Adrenal gland (tissue), 19 donors: ENCODE measurements at places on chromosomes 2 and 18.
A peak's percentile ranks its signal among the peaks of the same experiment; 100 is the strongest.

GRCh38 chr2:70440621-70441020, 113.0 kb downstream of the TGFA start:
- no peak for DNase-seq
- no peaks in the 10 kb centered on the region for H3K36me3 ChIP-seq
- no peaks in the 10 kb centered on the region for H3K4me1 ChIP-seq
- no peaks in the 10 kb centered on the region for H3K27me3 ChIP-seq

- no peak overlapping the region for H3K27ac ChIP-seq
- DNase-seq = no peak
- H3K36me3 ChIP-seq = no peaks in the 10 kb centered on the region
- H3K4me1 ChIP-seq = no peaks in the 10 kb centered on the region
- no peaks in the 10 kb centered on the region for H3K27me3 ChIP-seq
Measured at GRCh38 chr2:154243685-154244084, 372.0 kb downstream of the GALNT13 start.

DNA sequence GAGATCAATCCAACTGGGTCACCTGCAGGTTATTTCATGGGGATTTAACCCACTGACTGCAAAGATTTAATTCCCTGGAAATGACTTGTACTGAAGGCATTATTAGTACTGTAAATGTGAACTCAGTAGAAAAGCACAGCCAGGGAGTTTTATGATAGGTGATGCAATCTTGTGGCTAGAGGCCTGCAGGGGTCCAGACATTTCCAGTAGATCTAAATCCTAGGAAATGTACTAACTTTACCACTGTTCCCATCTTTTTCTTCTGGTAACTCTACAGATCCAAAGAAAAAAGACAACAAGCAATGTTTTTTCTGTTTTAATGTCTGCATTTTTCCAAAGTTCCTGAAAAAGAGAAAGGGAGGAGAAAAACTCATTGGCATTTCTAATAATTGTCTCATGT, 500.1 kb downstream of the ARHGAP15 start:
- no peak for DNase-seq
- no peak overlapping the region for H3K4me3 ChIP-seq
- no peak overlapping the region for H3K27ac ChIP-seq
- H3K27me3 ChIP-seq = no peaks in the 10 kb centered on the region

DNA sequence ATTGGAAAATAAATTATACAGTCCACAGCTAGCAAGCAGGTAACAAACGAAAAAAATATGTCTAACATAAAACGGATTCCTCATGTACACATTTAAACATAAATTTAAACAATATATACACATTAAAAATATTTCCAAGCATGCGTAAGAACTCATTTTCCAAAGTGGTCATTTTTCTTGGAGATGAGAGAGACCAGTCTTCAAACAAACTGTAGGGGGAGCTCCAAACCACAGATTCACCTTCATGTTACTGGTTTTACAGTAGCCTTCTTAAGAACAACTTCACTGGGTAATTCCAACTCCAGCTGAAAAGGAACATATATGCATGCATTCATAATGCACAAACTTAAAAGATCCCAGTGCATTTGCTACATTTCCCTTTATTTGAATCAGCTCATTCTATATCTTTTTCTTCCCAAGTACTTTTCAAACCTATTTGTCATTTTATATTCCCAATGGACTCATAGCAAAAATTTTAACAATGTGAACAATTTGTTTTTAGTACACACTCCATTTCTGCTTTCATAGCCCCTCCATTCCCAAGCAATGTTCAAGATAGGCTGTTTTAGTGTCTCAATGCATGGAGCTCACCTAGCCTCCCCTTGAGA, 4.7 kb upstream of the STAMBP start:
- peak; percentile 35 for DNase-seq
- peaks cover 5% of the 10 kb centered on the region for H3K4me1 ChIP-seq
- H3K4me3 ChIP-seq = no peak overlapping the region
- no peak overlapping the region for H3K27ac ChIP-seq
- no peaks in the 10 kb centered on the region for H3K27me3 ChIP-seq

GRCh38 chr2:189336276-189336975, 104.8 kb upstream of the WDR75 start:
- no peaks in the 10 kb centered on the region for H3K4me1 ChIP-seq
- no peaks in the 10 kb centered on the region for H3K27me3 ChIP-seq
- DNase-seq = no peak
- H3K27ac ChIP-seq = no peak overlapping the region
- H3K4me3 ChIP-seq = no peak overlapping the region

GRCh38 chr2:151842830-151843690, 14.8 kb upstream of the ARL5A start:
- no peak for DNase-seq
- H3K27me3 ChIP-seq = no peaks in the 10 kb centered on the region
- no peak overlapping the region for H3K27ac ChIP-seq
- H3K4me3 ChIP-seq = no peak overlapping the region

DNA sequence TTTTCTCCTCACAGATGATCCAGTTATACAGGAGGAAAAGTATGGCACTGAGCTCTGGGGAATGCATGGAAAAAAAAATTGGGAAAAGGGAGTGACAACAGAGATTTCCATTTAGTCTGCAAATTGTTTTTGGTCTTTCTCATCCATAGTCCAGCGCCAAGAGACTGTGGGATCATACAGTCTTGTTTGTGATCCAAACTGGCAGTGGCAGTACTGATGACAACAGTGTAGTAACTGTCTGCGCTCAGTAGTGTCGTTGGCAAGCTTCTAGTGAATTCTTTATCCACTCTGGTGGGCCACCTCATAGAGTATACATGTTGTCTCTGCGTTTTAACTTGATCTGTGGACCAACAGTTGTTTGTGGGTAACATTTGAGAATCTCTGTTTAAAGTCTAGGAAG, 37.9 kb downstream of the GALNT1 start:
- H3K27me3 ChIP-seq = no peaks in the 10 kb centered on the region
- no peaks in the 10 kb centered on the region for H3K36me3 ChIP-seq
- DNase-seq = no peak
- no peak overlapping the region for H3K4me3 ChIP-seq
- H3K27ac ChIP-seq = no peak overlapping the region
- no peaks in the 10 kb centered on the region for H3K4me1 ChIP-seq

- peaks cover 5% of the 10 kb centered on the region for H3K27me3 ChIP-seq
- H3K27ac ChIP-seq = no peak overlapping the region
- no peak overlapping the region for H3K4me3 ChIP-seq
- H3K4me1 ChIP-seq = no peaks in the 10 kb centered on the region
- no peaks in the 10 kb centered on the region for H3K36me3 ChIP-seq
Measured at GRCh38 chr2:75564026-75564688, 3.4 kb upstream of the EVA1A start.

DNA sequence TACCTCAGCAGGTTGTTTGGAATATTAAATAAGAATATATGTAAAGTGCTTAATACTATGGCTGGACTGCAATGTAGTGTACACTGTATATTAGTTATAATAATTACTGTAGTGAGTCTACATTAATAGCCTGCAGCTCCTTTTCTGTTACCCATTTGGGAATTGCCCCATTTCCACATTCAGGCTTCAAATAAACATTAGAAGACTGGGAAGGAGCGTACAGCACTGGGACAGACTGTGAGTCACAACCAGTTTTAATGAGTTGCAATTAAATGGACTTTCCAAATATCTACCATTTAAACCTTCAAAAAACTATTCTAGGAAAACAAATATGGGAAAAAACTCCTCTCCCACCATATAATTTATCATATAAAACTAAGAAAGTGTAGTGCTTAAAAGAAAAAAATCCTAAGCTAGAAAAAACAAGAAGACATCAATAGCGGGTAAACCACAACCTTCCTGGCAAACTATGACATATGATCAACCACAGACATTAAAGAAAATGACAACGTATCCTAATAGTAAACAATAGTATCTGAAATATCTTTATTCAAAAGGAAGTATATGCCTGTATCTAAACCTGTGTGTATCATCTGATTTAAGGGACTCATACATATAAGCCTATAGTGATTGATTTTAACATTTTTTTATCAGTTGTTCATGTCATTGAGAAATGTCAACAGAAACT, 86.1 kb downstream of the TRIP12 start:
- no peaks in the 10 kb centered on the region for H3K27me3 ChIP-seq
- no peak for DNase-seq
- peaks cover 15% of the 10 kb centered on the region for H3K36me3 ChIP-seq
- peaks cover 30% of the 10 kb centered on the region for H3K4me1 ChIP-seq
- H3K4me3 ChIP-seq = no peak overlapping the region

DNA sequence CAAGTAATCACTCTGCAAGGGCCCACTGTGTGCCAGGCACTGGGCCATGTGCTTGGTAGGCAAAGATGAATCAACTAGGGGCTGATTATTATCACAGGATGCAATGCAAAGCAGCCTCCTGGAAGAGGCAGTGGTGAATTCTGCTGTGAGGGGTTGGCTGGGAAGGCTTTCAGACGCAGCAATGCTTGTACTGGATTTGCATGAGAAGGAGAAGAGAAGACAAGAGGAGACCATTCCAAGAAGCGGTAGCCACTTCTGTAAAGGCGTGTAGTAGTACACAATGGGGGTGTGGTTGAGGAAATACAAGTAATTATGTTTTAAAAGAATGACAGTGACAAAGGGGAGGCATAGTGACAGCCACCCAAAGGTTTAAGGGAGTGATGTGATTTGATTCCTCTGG, 502.7 kb downstream of the PLCL1 start:
- H3K27ac ChIP-seq = no peak overlapping the region
- no peak overlapping the region for H3K4me3 ChIP-seq
- H3K36me3 ChIP-seq = no peaks in the 10 kb centered on the region
- no peaks in the 10 kb centered on the region for H3K4me1 ChIP-seq

DNA sequence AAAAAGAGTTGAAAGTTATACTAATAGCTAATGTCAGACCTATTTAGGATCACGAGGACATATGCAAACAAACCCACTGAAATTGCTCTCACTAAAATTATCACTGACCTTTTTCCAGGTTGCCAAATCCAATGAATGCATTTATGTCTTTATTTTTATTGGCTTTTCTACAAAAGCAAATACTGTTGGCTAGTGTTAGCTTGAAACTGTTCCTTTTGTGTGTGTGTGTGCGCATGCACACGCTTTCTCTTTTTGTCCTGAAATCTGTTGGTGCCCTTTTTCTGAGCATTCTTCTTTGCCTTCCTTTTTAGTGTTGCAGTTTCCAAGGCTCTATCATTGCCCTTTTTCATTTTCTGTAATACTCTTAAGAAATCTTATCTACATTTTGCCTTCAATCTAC, 1269.2 kb downstream of the LRP1B start:
- no peak for DNase-seq
- H3K4me3 ChIP-seq = no peak overlapping the region
- H3K36me3 ChIP-seq = no peaks in the 10 kb centered on the region
- H3K27me3 ChIP-seq = no peaks in the 10 kb centered on the region
- H3K4me1 ChIP-seq = no peaks in the 10 kb centered on the region

DNA sequence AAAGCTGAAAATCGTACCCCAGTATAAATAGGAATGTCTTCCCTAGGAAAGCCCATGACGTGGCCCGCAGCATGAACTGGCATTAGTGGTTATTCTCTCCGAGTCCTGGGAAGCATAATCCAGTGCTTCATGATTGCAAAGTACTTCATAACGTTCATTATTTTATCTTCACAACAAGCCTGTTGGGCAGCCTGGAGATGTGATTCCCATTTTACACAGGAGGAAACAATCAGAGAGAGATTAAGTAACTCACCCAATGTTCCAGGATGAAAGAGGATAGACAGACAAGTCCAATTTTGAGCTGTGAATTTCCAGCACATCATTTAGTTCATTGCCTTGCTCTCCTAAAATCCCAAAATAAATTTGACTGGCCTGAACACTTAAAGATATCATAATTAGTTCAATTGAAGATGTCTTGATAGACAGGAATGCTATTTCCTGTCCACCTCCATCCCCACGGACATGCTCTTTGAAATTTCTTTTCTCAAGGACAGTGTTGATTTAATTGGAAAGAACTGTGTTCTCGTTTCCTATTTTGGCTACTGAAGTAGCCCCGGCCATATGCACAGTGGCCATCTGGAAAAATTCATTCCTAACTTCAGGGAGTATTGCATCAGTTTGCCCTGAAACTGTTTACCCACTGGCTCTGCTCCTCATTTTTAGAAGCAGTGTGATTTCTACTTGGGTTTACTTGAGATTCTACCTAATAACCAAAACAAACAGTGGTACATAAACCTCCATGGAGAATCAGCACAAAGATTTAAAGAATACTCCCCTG, 93.9 kb downstream of the VWC2L start:
- H3K4me3 ChIP-seq = no peak overlapping the region
- H3K4me1 ChIP-seq = no peaks in the 10 kb centered on the region
- H3K36me3 ChIP-seq = no peaks in the 10 kb centered on the region
- DNase-seq = no peak

- peak; percentile 73 for DNase-seq
- no peak overlapping the region for H3K4me3 ChIP-seq
- no peaks in the 10 kb centered on the region for H3K36me3 ChIP-seq
- H3K27ac ChIP-seq = no peak overlapping the region
Measured at GRCh38 chr2:23658466-23658942, 268.4 kb downstream of the ATAD2B start.

GRCh38 chr2:96927405-96928171, 57.7 kb upstream of the SEMA4C start:
- no peak for DNase-seq
- no peaks in the 10 kb centered on the region for H3K4me1 ChIP-seq
- no peaks in the 10 kb centered on the region for H3K27me3 ChIP-seq
- H3K27ac ChIP-seq = no peak overlapping the region
- no peak overlapping the region for H3K4me3 ChIP-seq
- no peaks in the 10 kb centered on the region for H3K36me3 ChIP-seq

- H3K4me1 ChIP-seq = no peaks in the 10 kb centered on the region
- H3K36me3 ChIP-seq = no peaks in the 10 kb centered on the region
- DNase-seq = no peak
- H3K4me3 ChIP-seq = no peak overlapping the region
- H3K27me3 ChIP-seq = no peaks in the 10 kb centered on the region
Measured at GRCh38 chr2:223797811-223798721, 39.3 kb downstream of the AP1S3 start.

- H3K27ac ChIP-seq = no peak overlapping the region
- DNase-seq = no peak
- no peaks in the 10 kb centered on the region for H3K4me1 ChIP-seq
- H3K36me3 ChIP-seq = no peaks in the 10 kb centered on the region
Measured at GRCh38 chr2:171670655-171671054, 16.6 kb upstream of the DYNC1I2 start.

DNA sequence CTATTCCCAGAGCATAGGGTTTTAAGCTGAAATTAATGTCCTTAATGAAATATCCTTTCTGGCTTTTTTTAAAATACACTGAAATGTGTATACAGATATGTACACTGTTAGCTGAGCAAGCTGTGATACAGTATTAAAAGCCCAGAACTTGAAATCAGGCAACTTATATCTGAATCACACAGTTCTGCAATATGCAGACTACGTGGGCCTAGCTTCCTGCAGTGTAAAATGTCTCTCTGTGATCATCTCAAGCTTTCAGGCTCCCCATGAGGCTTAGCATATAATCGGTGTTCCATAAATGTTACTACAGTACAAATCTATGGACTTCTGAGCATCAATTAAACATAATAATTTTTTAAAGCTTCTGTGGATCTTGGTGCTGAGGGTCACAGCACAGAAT, 8.2 kb downstream of the FBXO15 start:
- H3K27ac ChIP-seq = no peak overlapping the region
- DNase-seq = no peak
- no peak overlapping the region for H3K4me3 ChIP-seq
- H3K36me3 ChIP-seq = no peaks in the 10 kb centered on the region
